Glutamatergic neuron (in vitro differentiated cells): ENCODE measurements at places on chromosomes 7 and 10. TPM values are rescaled to one million over a fixed set of nuclear protein-coding genes. Genes with fewer than 3 reads are reported as not detected.

- peak; percentile 56 for DNase-seq
Measured at GRCh38 chr10:14547816-14548215, 217.1 kb upstream of the FRMD4A start.

- DNase-seq = no peak
Measured at GRCh38 chr10:109889867-109890266, 33.4 kb downstream of the XPNPEP1 start.

DNA sequence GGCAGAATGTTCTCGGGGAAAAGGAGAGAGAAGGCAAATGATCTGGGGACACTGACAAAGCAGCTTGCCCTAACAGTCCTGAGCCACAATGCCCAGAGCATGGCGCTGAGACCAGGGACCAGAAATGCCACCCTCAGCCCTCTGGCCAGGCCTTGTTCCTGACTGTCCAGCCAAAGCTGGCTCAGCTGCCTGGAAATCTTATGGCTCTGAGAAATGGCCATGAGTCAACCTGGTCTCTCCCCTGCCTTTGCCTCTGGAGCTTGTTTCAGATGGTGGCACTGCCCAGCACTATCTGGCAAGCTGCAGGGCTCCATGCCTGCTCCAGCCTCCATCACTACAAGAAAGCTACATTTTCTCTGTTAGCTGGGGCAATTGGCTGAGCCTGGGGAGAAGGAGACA, 90.5 kb upstream of the PLXNA4 start:
- DNase-seq = no peak

- peak; percentile 76 for DNase-seq
Measured at GRCh38 chr10:122279725-122280141, 8.6 kb downstream of the BTBD16 start.

DNA sequence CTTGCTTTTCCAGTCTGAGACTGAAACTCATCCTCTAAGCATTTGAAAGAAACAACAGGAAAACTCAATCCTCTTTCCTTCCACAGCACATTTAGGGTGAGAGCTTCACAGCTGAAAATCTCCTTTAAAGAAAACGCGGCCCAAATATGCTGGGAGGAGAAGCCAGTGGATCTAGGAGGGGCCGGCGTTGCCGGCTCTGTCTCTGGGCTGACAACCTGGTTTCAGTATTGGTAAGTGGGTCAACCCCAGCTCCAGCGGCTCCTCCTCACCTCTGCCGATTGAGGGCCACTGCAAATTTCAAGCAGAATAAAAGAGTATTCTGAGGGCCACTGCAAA, 75.3 kb upstream of the CPXM2 start:
- no peak for DNase-seq

- no peak for DNase-seq
Measured at GRCh38 chr7:70405241-70405640, 726.7 kb upstream of the GALNT17 start.

DNA sequence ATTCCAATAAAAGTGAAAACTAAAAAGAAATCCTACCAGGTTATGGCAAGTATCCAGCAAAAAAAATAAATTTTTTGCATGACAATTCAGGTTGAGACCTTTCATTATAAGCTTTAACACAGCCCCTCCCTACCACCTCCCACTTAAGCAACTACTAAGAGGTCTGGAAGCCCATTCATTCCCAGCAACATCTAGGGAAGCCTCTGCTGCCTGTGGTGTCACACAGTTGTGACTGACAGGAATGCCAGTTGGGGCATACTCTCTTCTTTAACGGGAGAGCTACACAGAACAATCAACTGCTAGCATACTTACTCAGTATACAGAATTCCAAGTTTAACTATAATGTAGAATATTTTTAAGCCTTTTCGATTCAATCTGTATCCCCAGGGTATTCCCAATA, 27.8 kb downstream of the ABI1 start:
- no peak for DNase-seq

- DNase-seq = no peak
Measured at GRCh38 chr7:34772296-34772938, 114.4 kb downstream of the NPSR1 start.

DNA sequence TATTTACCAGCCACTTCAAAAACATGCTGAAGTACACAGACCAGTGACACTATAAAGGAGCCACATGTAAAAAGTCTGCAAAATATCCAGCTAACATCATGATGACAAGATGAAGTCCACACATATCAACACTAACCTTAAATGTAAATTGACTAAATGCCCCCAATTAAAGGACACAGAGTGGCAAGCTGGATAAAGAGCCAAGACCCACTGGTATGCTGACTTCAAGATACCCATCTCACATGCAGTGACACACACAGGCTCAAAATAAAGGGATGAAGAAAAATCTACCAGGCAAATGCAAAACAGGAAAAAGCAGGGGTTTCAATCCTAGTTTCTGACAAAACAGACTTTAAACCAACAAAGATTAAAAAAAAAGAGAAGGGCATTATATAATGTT, 12.9 kb upstream of the C10orf88 start:
- no peak for DNase-seq

The FGF8 gene
- total RNA-seq = 1.1 TPM

The C7orf33 gene
- not detected for total RNA-seq
